NCI-H1092 treated with DMSO at 0.1 percent for 48 hours (cell line): ENCODE measurements at places on chromosomes 12 and 14.

- no peak for DNase-seq
These were observed 144.9 kb upstream of the CRY1 start for GRCh38 chr12:107238296-107238695.

DNA sequence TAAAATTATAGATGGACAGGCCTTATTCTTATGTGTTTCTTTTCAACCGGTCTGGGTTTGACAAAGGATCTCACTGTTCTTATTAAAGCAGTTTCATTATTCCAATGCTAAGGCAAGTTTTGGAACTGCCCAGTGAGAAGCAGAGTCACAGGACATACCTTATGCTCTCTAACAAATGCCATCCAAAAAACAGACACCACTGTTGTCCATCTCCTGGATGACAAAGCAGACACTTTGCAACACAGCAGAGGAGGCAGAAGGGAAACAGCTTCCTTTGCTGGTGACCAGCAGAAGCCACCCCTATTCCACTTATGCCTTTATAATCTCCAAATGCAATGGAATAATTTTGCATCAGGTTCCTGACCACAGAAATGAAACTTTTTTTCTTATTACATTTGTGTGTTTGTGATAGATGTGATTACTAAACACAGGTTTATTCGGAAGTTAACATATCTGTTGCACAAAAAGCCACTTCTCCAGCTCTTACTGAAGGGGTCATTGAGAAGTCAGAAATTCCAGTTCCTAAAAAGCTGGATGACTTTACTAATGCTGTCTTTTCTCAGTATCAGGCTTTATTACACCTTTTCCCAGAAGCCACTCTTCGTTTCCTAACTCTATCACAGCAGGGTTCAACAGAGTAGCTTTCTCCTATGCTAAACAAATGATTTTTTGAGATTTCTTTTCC lies 115.6 kb downstream of the BTG1 start:
- DNase-seq: no peak

GRCh38 chr12:102095677-102096263 lies 24.1 kb downstream of the NUP37 start:
- DNase-seq: peak; percentile 32

DNA sequence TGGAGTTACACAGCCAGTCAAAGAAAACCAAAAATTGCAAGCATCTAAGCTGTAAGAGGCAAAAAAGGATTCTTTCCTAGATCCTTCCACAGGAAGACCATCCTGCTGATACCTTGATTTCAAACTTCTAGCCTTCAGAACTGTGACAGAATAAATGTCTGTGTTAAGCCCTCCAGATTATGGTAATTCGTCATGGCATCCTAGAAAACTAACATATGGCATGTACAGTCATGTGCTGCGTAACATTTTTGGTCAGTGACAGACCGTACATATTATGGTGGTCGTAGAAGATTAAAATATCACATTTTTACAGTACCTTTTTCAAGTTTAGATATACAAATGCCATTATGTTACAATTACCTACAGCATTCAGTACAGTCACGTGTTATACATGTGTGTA lies 660.9 kb upstream of the LMO3 start:
- no peak for DNase-seq

DNA sequence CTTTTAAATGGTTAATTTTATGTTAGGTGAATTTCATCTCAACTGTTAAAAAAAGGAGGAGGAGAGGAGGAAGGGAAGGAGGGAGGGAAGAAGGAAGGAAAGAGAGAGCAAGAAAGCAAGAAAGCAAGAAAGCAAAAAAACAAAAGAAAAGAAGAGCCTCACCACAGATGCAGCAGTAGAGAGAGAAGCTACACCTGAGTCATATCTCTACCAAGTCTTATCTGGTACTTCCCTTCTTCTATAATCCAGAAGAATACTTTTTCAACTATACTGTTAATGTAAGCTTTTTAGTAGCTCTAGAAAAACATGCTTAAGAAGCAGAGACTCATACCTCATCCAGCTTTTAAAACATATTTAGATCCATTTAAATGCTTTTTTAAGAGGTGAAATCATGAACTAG lies 5.6 kb upstream of the IL26 start:
- DNase-seq: no peak

- DNase-seq: peak; percentile 17
These were observed 10.5 kb downstream of the ARHGEF25 start for GRCh38 chr12:57621497-57622292.

- no peak for DNase-seq
These were observed 403.9 kb downstream of the MED13L start for GRCh38 chr12:115873451-115874082.

DNA sequence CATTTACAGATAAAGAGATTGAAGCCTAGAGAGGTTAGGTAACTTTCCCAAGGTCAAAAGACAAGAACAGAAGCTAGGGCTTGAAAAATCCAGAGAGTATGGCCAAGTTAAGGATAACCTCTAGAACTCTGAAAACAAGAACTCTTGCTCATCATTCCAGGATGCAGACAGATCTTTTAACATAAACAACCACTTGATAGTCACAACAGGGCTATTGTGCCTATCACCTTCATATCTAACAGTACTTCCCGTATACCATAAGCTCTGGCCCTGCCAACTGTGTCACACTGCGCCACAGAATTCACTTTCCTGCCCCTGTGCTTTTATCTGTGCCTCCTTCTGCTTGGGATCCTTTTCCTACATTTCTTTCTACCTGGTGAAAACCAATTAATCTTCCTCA lies 18.2 kb downstream of the ERP29 start:
- DNase-seq: no peak

- no peak for DNase-seq
These were observed 368.8 kb downstream of the ETNK1 start for GRCh38 chr12:22993609-22994315.

DNA sequence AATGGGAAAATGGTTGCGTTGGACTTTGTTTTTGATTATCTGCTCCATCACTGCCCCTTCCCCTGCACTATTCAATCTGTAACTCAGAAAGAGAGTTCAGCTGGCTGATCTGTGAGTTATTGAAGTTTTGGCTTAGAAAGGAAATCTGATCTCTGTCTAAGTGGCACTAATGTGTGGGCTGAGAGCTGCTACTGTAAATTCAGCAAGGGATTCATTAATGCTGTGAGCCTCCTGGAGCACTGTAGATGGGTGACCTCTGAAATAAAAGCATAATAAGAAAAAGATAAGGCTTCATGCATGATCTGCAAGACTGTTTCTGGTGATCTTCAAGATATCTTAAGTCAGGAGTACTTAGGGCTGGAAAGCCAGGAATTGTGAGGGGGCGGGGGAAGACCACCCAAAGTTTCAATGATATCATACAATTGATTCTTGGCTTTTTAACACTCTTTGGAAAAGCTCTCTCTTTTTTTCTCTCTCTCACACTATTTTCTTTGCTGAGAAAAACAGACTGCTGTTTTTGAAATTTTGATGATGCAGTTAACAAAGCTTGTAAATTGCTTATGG lies 101.1 kb downstream of the C12orf75 start:
- DNase-seq: peak; percentile 37

DNA sequence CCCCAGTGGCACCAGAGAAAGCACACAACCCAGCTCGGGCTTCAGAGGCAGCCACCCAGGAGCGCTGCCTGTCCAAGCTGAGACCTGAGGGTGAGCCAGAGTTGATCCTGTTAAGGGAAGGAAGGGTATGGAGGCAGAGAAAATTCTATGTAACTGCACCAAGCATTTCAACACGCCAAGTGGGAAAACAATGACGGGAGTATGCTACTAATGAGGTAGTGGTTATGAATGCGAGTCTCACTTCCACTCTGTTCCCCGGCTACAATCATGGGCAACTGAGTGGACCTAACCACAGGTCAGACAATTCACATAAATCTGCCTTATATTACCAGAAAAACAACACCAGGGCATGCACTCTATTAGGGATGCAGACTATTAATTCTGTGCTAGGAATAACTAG lies 9.9 kb downstream of the ATG14 start:
- DNase-seq: no peak

GRCh38 chr14:26163761-26164160 lies 434.1 kb downstream of the NOVA1 start:
- DNase-seq: peak; percentile 72

GRCh38 chr12:68157380-68157779 lies 2.2 kb downstream of the IFNG start:
- no peak for DNase-seq

GRCh38 chr14:50786751-50787464 lies 44.1 kb downstream of the NIN start:
- no peak for DNase-seq

GRCh38 chr14:34088914-34089313 lies 138.0 kb upstream of the EGLN3 start:
- no peak for DNase-seq

DNA sequence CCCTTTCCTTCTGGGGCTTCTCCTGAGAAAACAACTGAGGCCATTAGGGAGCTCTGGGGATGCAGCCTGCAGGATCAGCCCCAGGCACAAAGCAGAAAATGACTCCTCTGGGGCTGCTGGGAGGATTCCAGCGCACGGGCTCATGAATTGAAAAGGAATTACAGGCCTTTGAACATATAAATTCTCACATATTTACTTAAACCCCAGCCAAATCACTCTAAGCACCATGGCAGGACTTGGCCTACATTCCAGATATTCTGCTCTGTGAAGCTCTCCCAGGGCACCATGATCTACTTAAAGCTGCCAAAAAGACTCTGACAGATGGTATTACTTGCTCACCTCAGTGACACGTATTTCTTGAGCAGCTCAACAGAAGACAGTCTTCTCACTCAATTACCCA lies 87.2 kb downstream of the ZFC3H1 start:
- DNase-seq: no peak

GRCh38 chr12:96513681-96514080 lies 24.3 kb downstream of the CFAP54 start:
- DNase-seq: no peak

GRCh38 chr14:73888971-73889370 lies 2.3 kb downstream of the ZNF410 start:
- no peak for DNase-seq

- no peak for DNase-seq
These were observed 16.1 kb downstream of the ZBTB1 start for GRCh38 chr14:64520699-64521098.

- no peak for DNase-seq
These were observed 48.4 kb downstream of the GTF2A1 start for GRCh38 chr14:81172353-81172752.

DNA sequence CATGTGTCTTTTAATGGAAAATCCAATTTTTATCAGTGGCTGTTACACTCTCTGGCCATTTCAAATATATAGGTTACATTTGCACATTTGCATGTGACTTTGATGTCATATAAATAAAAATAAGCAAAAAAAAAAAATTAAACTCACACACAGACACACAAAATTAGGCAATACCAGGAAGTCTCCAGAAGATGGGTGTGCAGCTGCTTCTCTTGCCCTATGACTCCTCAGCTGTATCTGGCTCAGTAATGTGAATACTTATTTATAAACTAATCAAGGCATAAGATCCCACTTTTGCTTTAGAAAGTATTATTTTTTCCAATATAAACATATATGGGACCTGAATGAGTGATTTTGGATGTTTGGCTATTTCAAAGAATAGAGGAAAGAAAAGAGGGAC lies 461.1 kb downstream of the LRIG3 start:
- no peak for DNase-seq

DNA sequence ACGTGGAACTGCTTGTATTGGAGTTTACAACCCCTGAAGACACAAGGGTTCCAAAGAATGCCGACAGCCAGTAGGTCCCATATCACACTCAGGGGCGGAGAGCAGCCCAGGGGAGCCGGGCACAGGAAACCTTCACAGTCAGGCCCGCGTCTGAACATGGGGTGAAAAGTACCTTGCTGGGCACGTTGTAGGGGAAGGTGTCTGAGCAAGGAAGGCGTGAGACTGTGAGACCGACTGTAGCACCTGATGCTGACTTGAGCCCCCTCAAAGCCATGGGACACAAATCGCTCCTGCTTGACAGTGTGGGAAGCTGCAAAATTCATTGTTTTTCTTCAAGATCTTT lies 14.7 kb downstream of the RIMBP2 start:
- DNase-seq: no peak

- DNase-seq: no peak
These were observed 38.0 kb upstream of the RAP1B start for GRCh38 chr12:68572661-68573060.

- DNase-seq: no peak
These were observed 6.2 kb downstream of the SMIM41 start for GRCh38 chr12:52085682-52086180.

GRCh38 chr12:2306012-2306411 lies 253.2 kb downstream of the CACNA1C start:
- peak; percentile 29 for DNase-seq

GRCh38 chr12:54071942-54072341 lies 18.3 kb downstream of the HOXC4 start:
- no peak for DNase-seq

DNA sequence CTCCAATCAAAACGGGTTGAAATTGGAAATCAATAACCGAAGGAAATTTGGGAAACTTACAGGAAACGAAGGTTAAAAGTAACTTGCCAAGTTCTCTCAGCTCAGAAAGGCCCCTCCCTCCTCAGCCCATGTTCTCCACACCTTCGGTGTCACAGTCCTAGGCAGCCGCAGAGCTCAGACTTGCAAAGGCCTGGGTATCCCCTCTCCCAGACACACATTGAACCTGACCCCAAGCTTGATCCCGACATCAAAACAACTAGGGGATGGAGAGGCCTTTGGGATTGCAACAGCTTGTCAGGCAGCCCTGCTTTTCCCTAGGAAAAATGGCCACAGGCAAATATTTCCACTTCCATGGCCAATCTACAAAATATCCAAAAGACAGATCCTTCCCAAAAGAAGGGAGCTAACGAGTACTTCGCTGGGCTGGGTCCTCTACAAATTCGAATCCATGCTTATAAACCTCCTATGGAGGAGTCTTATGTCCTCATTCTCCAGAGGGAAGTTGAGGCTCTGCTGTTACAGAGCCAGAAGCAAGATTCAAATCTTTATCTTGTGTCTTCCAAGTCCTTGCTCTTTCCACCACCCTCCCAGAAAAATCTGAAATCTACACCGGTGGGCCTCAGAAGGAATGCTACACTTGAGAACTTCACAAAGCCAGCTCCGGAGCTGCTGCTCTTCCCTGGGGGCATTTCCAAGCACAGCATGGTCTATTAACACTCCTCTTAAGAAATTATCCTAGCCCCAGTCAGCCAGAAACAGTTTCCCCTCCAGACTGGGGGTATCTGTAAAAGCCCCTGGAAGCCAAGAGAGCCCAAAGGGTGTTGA lies 35.7 kb upstream of the PNMA1 start:
- DNase-seq: no peak

GRCh38 chr14:22252686-22253085 lies 336.3 kb downstream of the DAD1 start:
- DNase-seq: no peak
